Activated CD8-positive, alpha-beta T cell treated with anti-CD3 and anti-CD28 coated beads, Interleukin-2, amount 10 ng/mL, durations not matched to agents 7 days and 5 days (primary cell): ENCODE measurements at places on chromosomes 13 and 19. TPM values are rescaled to one million over a fixed set of nuclear protein-coding genes. Genes with fewer than 3 reads are reported as not detected.

The PLEKHF1 gene
- 46.0 TPM for total RNA-seq

The CYP2S1 gene
- 0.95 TPM for total RNA-seq

The FBN3 gene
- not detected for total RNA-seq

The COL5A3 gene
- total RNA-seq, result 0.13 TPM

The RNF17 gene
- not detected for total RNA-seq

The PRKCG gene
- not detected for total RNA-seq

The C19orf18 gene
- 0.42 TPM for total RNA-seq

The FAAP24 gene
- 8.8 TPM for total RNA-seq

The KLK14 gene
- 0.57 TPM for total RNA-seq

The SLC10A2 gene
- not detected for total RNA-seq
